ENCODE measurements at places on chromosomes 1 and 21.

- no peak for DNase-seq
Measured at GRCh38 chr1:152953761-152954160, 6.8 kb downstream of the SPRR5 start.

DNA sequence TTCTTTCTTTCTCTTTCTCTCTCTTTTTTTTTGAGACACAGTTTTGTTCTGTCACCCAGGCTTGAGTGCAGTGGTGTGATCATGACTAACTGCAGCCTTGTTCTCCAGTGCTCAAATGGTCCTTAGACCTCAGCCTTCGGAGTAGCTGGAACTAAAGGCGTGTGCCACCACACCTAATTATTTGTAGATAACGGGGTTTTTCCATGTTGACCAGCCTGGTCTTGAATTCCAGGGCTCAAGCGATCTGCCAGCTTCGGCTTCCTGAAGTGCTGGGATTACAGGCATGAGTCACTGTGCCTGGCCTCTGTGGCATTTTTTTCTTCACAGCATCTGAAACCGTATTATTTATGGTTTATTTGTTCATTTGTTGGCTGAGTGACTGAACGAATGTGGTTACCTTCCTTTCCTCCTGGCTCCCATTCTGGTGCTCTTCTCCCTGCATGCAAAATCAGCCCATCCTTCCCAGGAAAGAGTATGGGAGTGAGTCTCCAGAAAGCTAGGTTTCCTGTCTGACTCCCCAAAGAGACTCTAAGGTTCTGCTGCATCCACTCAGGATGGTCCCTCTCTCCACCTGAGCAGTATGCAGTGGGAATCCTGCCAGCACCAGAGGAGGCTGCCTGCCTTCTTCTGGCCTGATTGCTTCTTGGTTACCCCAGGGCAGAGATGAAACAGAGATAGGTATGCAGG is 155.0 kb upstream of the BEND5 start:
- no peak for DNase-seq

- DNase-seq = no peak
Measured at GRCh38 chr1:24969596-24970398, 39.7 kb upstream of the RUNX3 start.

GRCh38 chr1:226657895-226658545 is 81.1 kb downstream of the ITPKB start:
- DNase-seq = peak; percentile 28

DNA sequence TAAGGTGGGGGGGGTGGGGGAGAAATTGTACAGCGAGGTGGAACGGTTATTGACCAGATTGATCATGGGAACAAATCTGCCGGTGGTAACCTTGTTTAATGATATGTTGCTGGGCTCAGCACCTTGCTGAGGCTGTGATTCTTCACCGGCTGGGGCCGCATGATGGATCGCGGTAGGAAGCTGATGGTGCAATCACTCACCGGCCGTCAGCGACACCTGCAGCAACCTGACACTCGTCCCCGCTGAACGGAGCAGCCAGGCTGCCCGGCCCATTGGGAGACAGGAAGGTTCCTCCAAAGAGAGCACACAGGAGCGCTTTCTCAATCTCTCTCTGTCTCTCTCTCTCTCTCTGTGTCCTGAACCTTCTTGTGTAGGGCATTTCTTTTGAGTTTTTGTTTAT is 128.5 kb upstream of the RRP15 start:
- DNase-seq = peak; percentile 29

- DNase-seq = no peak
Measured at GRCh38 chr1:78919150-78919549, 87.4 kb downstream of the ADGRL4 start.

DNA sequence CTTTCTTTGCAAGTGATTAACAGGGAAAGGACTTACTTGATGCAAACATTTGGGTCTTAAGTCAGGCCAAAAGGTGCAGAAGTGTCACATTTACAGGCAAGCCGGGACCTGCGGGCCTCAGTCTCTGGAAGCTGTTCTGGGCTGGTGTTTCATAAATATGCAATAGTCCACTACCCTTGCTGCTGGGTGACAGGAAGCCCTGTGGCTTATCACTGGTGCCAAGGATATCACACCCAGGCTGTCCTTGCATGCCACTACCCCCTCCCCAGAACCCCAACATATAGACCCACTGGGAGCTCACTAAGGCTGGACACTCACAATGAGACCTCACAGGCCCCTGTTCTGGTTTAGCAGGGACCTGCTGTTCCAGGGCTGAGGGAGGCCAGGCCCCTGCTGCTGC is 3.4 kb upstream of the LEFTY2 start:
- DNase-seq = no peak

DNA sequence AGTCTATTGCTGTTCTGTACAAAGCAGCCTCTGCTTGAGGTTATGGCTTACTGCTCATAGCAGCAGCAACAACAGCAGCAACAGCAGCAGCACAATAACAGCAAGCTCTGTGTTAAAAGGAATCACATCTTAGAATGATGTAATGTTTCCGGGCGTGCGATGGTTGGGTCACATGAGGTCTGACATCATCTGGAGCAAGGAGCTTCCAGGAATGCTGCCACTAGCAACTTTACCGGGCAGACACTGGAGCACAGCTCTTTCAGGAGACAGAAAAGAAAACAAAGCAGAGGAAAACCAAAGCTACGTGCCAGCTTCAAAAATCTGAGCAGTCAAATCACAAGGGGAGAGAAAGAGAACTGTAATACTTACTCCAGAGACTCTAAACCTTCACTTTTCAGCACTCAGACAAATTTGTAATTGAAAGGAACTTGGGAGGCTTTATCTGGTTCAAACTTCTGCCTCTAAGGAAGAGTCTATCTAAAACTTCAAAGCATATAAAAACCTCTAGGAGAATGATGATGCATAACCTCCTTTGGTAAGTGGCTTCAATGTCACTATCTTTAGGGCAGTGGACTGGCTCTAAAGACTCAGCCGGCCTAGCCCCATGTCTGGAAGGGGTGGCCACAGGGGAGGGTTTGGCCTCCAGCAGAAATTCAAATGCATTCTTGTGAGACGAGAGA is 28.3 kb upstream of the RAB3GAP2 start:
- peak; percentile 25 for DNase-seq

DNA sequence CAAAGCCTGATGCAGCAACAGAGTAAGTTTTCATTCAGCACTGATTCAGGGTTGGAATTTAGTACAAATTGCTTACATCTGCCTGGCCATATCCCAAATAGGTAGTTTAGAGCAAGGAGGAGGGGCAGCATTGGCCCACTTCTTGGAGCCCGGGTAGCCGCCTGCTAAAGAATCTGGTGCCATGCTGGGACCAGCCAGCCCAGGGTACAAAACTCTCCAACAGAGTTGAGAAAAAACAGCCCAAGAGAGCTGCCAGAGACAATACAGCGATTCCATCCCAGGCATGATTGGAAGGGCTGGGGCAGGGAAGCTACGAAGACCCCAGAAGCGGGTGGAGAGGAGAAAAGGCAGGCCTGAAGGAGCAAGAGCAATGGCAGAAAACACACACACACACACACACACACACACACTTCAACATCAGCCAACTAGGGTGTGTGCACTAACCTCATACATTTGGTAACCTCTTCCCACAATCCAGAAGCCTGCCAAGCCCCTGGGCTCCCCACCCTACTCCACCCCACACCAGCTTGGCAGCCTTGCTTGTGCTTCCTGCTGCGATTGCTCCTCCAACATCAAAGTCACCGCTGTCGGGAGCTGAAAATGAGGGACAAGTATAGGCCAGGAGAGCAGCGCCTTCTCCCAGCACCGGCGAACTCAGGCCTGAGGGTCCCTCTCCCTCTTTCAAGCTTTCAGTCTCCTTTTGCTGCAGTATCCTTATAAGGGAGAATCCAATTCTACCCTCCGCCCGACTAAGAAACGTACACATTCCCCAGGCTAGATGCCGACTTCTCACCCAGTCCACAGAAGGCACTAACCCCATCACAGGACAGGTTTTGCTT is 1.2 kb downstream of the PIK3C2B start:
- DNase-seq = no peak

DNA sequence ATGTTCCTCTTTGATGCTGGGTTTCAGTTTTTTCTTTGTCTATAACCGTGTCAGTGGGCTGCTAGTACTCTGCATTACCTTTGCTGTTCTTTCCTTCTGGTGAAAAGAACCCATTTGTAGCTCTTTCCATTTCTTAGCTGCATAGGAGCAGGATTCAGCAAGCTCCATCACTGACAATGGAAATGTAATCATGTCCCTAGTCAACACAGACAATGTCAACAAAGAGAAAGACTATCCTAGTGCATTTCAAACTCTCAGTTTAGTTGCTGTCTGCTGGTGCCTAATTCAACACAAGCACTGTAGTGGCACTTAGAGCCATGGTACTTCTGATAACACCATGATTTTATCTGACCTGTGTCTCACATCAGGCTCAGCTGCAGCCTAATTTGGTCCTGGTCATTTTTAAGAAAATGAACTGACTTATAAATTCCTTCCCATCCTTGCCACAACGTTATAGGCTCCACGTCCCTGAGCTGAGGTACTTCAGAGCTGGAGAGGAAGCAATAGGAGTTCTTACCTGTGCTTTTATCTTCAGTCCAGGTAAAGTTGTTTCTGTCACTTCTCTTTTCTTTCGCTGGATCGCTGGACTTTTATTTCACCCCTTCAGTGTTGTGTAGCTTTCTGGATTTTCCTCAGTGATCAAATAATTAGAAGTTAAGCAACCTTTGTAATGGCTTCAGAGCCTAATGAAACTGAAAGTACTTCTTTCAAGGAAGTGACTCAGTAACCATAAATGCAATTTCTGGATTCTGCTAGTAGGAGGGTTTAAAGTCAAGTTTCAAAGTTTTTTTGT is at the start of gene GBP3:
GBP3 (minus strand) TSS at position 700 of the 793 bp plus-strand sequence. CDS start 2,145 bp downstream, outside the sequence.
- peak; percentile 16 for DNase-seq

GRCh38 chr21:45525910-45526306 is 16.3 kb downstream of the SLC19A1 start:
- no peak for DNase-seq

DNA sequence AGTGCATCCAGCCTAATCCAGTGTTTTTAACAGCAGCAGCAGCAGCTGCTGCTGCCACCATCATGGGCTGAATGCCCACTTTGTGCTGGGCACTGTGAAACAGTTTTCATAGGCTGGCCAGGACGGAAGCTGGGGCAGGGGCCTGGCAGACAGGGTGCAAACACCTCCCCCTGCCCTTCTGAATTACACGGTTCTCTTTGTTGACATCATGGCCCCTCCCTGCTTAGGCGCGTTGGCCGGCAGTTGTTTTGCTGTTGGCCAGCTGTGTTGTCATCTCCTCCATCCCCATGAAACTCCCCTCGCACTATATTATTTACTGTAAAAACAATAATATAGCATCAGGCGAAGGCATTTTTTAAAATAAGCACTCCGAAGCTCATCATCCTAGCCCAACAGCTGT is 33.1 kb downstream of the PTPRU start:
- DNase-seq = no peak

DNA sequence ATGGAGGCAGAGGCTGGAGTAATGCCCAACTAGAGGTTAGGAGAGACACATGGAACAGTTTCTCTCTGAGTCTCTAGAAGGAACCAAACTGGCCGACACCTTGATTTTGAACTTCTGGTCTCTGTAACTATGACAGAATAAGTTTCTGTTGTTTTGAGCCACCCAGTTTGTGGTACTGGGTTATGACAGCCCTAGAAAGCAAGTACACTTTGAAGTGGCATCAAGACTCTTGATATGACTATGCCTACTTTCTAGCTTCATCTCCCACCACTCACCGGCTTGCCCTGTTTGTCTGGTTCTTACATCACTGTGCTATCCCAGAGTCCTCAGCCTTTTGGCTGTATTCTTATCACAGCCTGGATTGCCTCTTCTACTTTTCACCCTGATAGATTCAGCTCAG is 230.3 kb upstream of the USP24 start:
- no peak for DNase-seq

- DNase-seq = no peak
Measured at GRCh38 chr1:153342178-153342577, 6.5 kb downstream of the PGLYRP4 start.

GRCh38 chr1:51907079-51907702 is 28.7 kb upstream of the NRDC start:
- DNase-seq = no peak

DNA sequence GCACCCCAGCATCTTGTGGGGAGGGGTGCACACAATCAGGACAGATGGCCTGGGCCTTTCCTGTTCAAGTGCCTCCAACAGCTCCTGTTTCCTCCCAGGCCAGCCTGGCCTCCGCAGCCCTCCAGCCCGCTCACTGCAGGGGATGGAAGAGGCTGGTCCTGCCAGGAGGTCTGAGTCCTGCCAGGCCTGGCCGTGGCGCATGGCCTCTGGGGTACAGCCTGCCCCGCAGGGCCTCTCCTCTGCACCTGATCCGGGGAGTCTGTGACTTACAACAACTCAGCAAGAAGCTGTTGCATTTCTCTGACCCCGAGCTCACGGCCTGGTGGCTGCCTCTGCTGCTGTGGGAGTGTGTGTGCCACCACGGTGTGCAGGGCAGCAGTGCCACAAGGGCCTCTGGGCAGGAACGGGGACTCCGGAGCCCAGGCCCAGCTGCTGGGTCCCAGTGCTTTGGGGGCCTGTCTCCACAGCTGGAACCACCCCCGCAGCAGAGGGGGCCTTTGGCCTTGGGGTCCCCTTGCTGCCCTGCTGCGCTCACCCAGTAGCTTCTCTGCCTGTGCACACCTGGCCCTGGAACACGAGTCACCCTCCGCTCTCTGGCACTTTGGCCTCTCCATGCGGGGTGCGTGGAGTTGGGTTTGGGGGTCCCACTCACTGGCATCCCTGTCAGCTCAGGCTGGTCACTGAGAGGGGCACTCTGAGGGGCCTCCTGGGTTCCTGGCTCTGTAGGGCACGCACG is 17.4 kb upstream of the LRRC3 start:
- no peak for DNase-seq

GRCh38 chr21:44799646-44800045 is 2.0 kb downstream of the UBE2G2 start:
- no peak for DNase-seq

- DNase-seq = no peak
Measured at GRCh38 chr1:159653201-159653600, 61.2 kb downstream of the CRP start.
